ENCODE measurements at places on chromosomes 4 and X. TPM values are rescaled to one million over a fixed set of nuclear protein-coding genes. Genes with fewer than 3 reads are reported as not detected.

Gene H2BW2
- total RNA-seq, result not detected

Gene USP11
- 31.3 TPM for total RNA-seq

Gene P2RY10
- total RNA-seq, result not detected

Gene TMEM192
- total RNA-seq, result 12.9 TPM

Gene CABS1
- not detected for total RNA-seq

Gene NOX1
- not detected for total RNA-seq

Gene ABLIM2
- not detected for total RNA-seq

Gene FGD1
- 16.8 TPM for total RNA-seq

Gene MAGEB10
- total RNA-seq, result not detected

All from cardiac ventricle fibroblast (primary cell).